ENCODE measurements at places on chromosomes 4 and X.
A peak's percentile ranks its signal among the peaks of the same experiment; 100 is the strongest.

- no peak for DNase-seq
Measured at GRCh38 chr4:94550352-94550751, 98.6 kb downstream of the PDLIM5 start.

GRCh38 chrX:80432863-80433262, 12.6 kb downstream of the TENT5D start:
- no peak for DNase-seq

DNA sequence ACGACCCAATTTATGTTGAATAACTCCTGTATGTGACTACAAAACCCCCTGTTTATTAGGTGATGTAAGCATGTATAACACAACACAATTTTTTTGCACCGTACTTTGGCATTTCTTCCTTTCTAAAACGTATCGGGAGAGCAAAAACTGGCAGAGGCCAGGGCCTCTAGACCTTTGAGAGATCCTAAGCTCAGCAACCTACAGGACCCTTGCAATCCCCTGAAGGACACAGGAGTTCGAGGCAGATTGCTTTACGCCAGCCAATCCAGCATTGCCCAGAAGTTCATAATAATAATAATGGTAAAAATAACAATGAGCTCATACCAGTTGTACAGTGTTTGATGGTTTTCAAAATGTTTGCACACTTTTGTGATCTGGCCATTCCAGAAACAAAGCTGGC, 7.7 kb downstream of the NKX3-2 start:
- no peak for DNase-seq

DNA sequence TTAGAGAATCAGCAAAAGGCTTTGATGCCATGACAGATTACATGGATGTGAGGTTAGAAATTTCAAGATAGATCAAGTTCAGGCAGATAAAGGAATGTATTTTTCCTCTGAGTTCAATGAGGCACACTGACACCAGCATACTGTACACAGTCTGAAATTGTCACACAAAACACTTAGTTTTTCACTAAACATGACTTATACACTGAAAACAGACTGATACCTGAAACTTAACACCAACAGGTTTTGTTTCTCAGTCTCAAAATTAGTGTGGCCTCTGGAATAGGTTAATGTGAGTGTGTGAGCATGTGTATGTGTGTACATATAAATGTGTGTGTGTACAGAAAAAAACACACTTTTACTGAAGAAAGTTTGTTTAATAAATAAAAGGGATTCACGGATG, 129.9 kb upstream of the SLITRK2 start:
- no peak for DNase-seq

- no peak for DNase-seq
Measured at GRCh38 chr4:94827481-94828110, 69.8 kb downstream of the BMPR1B start.

DNA sequence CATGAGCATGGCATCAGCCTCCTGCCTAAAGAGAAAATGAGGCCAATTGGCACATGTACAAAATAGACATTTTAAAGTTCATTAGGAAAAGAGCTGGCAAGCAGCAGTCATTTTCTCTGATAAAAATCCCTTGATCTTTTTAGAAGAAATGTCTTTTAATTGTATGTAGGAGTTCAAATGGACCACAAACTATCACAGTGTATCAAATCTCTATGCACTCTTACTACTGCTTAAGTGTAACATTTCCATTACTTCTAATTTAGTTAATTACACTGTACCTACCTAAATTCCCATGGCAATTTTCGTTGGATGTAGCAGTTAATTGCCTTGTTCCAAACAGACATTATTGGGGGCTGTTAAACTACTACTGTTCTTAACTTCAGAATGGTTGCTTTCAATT, 233.7 kb upstream of the TECRL start:
- no peak for DNase-seq

- DNase-seq = no peak
Measured at GRCh38 chr4:152525878-152526277, 10.0 kb downstream of the FBXW7 start.

- DNase-seq = no peak
Measured at GRCh38 chr4:107577743-107578142, 142.3 kb downstream of the PAPSS1 start.

DNA sequence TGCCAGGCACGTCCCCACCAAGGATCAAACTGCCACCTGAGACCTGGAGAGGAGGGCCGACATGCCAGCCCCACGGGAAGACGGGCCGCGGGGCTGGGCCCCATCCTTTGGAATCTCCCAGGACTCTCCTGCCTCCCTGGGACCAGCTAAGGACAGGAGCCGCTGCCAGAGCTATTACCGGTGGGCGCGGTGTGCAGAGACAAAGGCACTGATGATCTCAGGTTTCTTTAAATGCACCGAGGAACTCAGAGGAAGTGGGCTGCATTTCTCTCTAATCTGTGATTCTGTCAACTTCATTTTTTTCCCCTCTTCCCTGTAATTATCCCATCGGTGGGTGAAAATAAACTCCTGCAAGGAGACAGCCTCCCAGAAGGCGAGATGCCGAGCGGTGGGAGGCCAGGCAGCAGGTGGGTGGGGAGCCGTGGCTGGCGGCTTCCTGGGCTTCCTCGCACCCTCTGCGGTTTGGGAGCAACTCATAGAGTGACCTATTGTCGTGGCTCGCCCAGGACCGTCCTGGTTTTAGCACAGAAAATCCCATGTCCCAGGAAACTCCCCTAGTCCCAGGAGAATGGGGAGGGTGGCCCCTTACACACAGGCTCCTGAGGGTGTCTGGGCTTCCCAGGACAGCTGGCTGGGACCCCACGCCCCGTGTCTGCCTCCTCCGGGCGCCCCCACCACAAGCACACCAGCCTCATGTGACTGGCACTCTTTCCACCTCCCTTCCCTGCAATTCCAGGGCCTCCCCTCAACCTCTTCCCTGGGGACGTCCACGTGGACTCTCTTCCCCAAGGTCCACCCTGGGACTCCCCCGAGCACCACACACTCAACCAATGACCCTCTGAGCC, 62.3 kb upstream of the ADRA2C start:
- DNase-seq = no peak

DNA sequence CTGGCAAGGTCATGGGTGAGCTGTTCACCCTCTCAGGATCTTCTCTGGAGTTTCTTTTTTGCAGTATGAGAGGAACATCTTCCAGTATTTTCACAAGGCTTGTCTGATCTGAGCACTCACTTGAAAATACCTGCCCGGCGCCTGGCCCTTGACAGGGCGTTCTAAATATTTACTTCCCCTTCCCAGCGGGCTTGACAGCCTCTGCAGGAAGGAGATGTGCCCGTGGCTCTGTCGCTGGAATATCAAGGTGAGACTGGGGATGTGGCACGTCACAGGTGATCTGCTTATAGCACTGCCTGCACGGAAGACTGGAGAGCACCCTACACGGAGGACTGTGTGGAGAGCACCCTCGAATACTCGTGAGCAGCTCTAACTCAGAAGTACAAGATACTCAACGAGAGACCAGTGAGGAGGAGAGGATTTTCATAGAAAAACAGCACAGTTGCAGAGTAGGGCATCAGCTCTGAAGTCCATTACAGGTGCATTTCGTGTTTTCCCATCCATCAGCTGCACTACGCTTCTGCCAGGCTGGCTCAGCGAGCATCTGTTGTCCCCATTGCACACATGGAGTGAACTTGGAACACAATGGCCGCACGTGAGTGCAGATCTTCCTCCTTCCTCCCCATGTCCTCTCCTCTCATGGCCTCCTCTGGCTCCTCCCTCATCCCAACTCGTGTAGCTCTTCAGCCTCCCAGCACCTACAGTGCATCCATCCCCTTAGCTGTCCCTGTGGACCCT, 32.1 kb downstream of the ZBTB49 start:
- DNase-seq = no peak

- DNase-seq = no peak
Measured at GRCh38 chrX:10467793-10468192, 152.6 kb downstream of the MID1 start.

DNA sequence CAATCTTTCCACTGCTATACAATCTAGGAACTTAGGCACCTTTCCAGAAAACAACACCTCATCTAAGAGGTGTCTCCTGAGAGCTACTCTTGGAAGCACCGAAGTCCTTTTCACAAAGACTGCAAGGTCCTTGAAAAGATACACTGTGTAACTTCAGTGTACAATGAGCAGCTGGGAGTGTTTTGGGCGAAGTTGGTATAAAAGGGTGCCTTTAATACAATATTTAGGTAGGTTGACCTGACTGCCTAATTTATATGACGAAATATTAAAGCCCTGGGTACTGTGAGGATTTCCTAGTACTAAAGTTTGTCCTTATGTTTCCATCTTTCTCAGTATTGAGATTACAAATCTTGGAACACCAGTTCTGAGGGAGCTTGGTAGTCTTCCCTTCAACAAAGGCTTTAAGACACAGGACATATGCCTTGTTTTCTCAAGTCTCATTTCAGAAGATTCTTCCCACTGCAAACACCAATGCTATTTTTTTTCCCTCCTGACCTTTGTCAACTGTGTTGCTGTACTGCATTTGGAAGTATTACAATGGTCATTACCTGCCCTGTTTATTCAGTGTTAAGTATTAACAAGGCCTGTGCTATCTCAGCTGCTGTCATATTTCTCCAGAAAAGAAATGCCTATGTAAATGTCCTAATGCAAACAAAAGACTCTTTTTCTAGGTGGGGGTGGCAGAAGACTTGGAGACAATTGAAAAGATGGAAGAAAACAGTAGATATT, 134.2 kb downstream of the MAML3 start:
- no peak for DNase-seq

- DNase-seq = peak; percentile 69
Measured at GRCh38 chr4:84503495-84504437, 4.7 kb upstream of the NKX6-1 start.

DNA sequence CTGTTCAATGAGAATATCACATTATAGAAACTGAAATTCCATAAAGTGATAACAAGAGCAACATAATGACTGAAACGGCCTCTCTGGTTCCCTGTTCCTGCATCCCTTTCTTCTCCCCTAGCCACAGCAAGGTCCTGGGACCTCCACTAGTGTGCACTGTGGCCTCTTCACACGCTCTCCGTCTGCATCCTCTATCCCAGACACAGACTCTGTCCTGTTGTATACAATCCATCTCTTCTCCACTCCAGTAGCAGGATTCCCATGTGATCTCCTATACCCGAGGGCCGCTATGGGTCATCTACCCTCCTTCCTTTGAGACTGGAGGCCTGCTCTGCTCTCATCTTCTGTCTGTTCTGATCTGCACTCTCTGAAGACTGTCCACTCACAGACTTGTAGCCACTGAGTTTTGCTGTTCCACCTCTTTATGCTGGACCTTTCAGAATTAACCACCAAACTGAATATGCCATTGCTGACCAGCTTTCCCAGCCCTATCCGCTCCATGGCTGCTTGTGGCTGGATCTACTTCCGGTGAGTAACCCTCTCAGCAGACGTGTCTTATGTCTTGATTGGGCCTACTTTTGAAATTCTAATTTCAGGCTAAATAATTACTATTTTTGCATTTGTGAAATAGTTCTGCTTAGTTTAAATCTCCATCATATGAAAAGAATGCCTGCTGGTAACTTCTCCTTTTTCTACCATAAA, 105.1 kb upstream of the NAP1L5 start:
- no peak for DNase-seq

- no peak for DNase-seq
Measured at GRCh38 chr4:141425124-141425523, 204.4 kb downstream of the ZNF330 start.

GRCh38 chrX:150421816-150422215, 58.7 kb downstream of the MAMLD1 start:
- DNase-seq = no peak

GRCh38 chr4:140635606-140636005, 66.8 kb upstream of the UCP1 start:
- no peak for DNase-seq

- DNase-seq = no peak
Measured at GRCh38 chrX:50157545-50158135, 43.2 kb downstream of the AKAP4 start.

GRCh38 chr4:87073199-87074120, 138.6 kb downstream of the AFF1 start:
- DNase-seq = peak; percentile 70

DNA sequence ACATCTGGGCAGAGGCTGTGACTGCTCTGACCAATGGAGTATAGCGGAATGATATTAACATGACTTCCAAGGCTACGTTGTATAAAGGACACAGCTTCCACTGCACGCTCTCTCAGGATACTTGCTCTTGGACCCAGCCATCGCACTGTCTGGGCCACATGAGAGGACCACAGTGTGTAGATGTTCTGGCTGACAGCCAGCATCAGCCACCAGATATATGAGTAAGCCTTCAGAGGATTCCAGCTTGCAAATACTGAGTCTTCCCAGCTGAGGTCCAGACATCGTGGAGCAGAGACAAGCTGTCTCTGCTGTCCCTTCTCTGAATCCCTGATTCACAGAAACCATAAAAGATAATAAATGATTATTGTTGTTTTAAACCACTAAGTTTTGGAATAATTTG, 146.8 kb upstream of the USP9X start:
- DNase-seq = peak; percentile 5

DNA sequence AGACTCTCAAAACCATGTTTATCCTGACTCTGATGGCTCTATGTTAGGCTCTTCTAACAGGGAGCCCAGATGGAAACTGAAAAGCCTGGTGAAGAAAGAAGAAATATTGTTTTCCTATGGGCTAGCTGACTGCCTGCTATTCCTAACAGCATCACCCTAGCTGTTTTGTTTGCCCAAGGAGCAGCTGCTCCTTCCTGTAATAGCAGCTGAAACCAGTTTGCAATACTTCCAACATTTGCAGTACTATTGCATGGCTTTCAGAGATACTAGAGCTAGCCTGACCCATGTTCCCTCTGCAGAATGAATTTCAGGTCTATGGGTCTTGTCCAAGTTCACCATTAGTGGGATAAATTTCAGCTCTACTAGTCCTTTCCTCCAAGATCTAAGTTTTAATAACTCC, 495.2 kb downstream of the INPP4B start:
- no peak for DNase-seq

- DNase-seq = no peak
Measured at GRCh38 chrX:110051559-110051958, 48.6 kb downstream of the TMEM164 start.

- DNase-seq = peak; percentile 4
Measured at GRCh38 chr4:84167564-84167963, 331.5 kb downstream of the NKX6-1 start.

DNA sequence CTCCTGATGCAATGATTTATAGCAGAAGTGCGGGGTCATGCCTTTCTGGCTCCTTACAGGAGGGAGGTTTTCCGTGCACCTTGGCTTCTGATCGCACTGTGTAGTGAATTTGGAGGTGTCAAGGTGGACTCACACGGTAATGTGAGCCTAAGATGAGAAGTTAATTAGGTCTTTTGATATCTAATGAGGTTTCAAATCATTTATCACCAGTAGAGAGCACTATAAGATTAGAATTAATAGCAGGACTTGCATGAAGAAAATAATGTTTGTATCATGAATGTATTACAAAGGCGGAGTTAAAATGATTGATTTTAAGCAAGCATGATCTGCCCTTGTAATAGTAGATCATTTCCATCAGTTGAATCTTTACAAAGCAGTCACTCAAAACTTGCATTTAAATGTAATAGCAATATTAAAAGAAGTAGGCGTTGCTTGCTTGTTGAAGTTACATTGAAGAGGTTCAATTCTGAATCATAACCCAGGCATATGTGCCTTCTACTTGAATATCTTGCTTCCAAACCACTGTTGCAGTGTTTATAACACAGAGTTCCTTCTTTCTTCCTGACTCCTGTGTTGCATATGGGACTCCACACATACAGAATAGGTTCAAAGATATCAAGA, 152.1 kb downstream of the FMR1NB start:
- no peak for DNase-seq

GRCh38 chrX:106415276-106415895, 196.4 kb upstream of the RADX start:
- peak; percentile 39 for DNase-seq

GRCh38 chrX:150018931-150019361, 80.7 kb upstream of the EOLA2 start:
- no peak for DNase-seq
